ENCODE measurements at places on chromosomes 7 and 10. TPM values are rescaled to one million over a fixed set of nuclear protein-coding genes. Genes with fewer than 3 reads are reported as not detected.
A peak's percentile ranks its signal among the peaks of the same experiment; 100 is the strongest.

DNA sequence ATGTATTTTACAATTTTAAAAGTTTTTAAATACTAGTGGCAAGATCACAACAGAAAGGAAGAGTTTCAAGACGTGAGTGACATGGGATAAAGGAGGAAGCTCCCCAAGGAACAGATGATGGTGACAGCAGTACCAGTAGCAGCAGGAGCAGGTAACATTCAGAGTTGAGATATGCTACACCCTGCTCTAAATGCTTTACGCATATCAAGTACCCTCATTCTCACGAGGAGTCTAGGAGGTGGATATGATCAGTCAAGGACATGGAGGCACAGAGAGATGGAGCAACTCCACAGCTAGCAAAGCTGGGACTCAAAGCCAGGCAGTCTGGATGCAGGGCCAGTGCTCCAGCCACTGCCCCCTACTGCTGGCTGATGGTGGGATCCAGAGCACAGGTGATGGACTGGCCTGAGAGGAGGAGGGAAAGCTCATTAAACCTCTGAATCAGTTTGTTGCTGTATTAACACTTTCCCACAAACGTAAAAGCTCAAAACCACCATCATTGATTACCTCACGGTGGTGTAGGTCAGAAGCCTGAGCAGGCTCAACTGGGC is 17.5 kb downstream of the RP9 start:
- DNase-seq, result no peak

GRCh38 chr7:608361-608760 is 88.7 kb upstream of the PDGFA start:
- no peaks in the 10 kb centered on the region for H3K27me3 ChIP-seq
- H3K27ac ChIP-seq, result no peak overlapping the region
- H3K4me1 ChIP-seq, result peaks cover 6% of the 10 kb centered on the region
- DNase-seq, result no peak

DNA sequence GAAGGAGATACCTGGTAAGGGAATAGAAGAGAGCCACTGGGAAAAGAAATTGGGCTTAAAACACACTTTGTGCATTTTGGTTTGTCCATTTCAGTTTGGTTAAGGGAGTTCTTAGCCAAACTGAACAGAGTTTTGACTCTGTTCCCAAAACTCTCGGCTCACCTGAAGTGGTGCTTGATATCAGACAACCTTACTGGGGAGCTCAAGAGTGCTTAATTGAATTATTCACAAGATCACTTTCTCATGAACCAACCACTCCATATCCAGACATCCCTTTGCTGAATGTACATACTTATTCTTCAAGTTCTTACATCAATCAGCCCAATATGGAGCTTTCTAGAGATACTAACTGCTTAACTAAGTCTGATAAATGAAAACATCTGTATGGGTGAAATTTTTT is 413.1 kb downstream of the GRM8 start:
- no peak overlapping the region for H3K4me3 ChIP-seq
- H3K36me3 ChIP-seq, result no peaks in the 10 kb centered on the region
- no peak overlapping the region for H3K27ac ChIP-seq
- no peak for DNase-seq
- H3K4me1 ChIP-seq, result no peaks in the 10 kb centered on the region

GRCh38 chr7:122301858-122302760 is 2.4 kb downstream of the FEZF1 start:
- H3K4me1 ChIP-seq, result peaks cover 42% of the 10 kb centered on the region
- H3K4me3 ChIP-seq, result no peak overlapping the region
- H3K27me3 ChIP-seq, result no peaks in the 10 kb centered on the region
- H3K36me3 ChIP-seq, result no peaks in the 10 kb centered on the region
- H3K27ac ChIP-seq, result no peak overlapping the region

- peaks cover 18% of the 10 kb centered on the region for H3K4me1 ChIP-seq
- peak within 1 kb of the TSS; percentile 75 for H3K27ac ChIP-seq
- peak; percentile 87 for DNase-seq
- H3K36me3 ChIP-seq, result no peaks in the 10 kb centered on the region
- H3K27me3 ChIP-seq, result peaks cover 8% of the 10 kb centered on the region
- peak within 1 kb of the TSS; percentile 28 for H3K4me3 ChIP-seq
These were observed at the start of gene CH25H for GRCh38 chr10:89207181-89207800. Gene CH25H (minus strand): TSS chr10:89207317. CDS start chr10:89207292, 25 bp downstream.

GRCh38 chr10:24313283-24313682 is 104.3 kb downstream of the KIAA1217 start:
- no peak for DNase-seq
- no peaks in the 10 kb centered on the region for H3K27me3 ChIP-seq
- no peak overlapping the region for H3K27ac ChIP-seq
- no peaks in the 10 kb centered on the region for H3K4me1 ChIP-seq

DNA sequence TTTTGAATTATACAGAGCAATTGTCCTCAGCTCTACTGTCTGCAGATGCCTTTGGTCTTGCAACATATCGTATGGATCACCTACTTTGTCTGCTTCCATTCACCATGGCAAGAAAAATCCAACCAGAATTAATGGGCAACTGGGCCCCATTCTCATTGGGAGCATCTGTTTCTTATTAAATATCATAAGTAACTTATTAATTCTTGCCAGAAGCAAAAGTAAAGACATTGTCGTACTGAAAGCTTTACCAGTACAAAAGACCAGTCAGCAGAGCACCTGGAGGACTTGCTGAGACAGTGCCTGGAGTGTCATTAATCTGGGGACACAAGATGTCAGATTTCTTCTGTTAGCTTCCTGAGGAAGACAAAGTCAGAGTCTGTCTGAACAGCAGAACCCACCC is 404.5 kb downstream of the INHBA start:
- no peak for DNase-seq
- no peaks in the 10 kb centered on the region for H3K36me3 ChIP-seq
- no peak overlapping the region for H3K27ac ChIP-seq
- no peaks in the 10 kb centered on the region for H3K4me1 ChIP-seq
- H3K4me3 ChIP-seq, result no peak overlapping the region

- no peaks in the 10 kb centered on the region for H3K27me3 ChIP-seq
- no peak for DNase-seq
- no peak overlapping the region for H3K4me3 ChIP-seq
- no peak overlapping the region for H3K27ac ChIP-seq
- H3K4me1 ChIP-seq, result no peaks in the 10 kb centered on the region
These were observed 777.7 kb downstream of the LRMDA start for GRCh38 chr10:76209135-76209534.

GRCh38 chr10:34249634-34250033 is 565.5 kb downstream of the PARD3 start:
- no peak for DNase-seq
- no peaks in the 10 kb centered on the region for H3K4me1 ChIP-seq
- H3K4me3 ChIP-seq, result no peak overlapping the region
- no peaks in the 10 kb centered on the region for H3K27me3 ChIP-seq

- no peak for DNase-seq
- no peaks in the 10 kb centered on the region for H3K36me3 ChIP-seq
- H3K4me3 ChIP-seq, result no peak overlapping the region
- H3K27ac ChIP-seq, result no peak overlapping the region
These were observed 885.0 kb upstream of the LRRN3 start for GRCh38 chr7:110205899-110206298.

- no peaks in the 10 kb centered on the region for H3K4me1 ChIP-seq
- no peak for DNase-seq
- H3K27ac ChIP-seq, result no peak overlapping the region
- H3K4me3 ChIP-seq, result no peak overlapping the region
- H3K36me3 ChIP-seq, result no peaks in the 10 kb centered on the region
These were observed 201.7 kb downstream of the BICC1 start for GRCh38 chr10:58714409-58714808.

- no peak overlapping the region for H3K4me3 ChIP-seq
- H3K27ac ChIP-seq, result no peak overlapping the region
- no peaks in the 10 kb centered on the region for H3K36me3 ChIP-seq
- H3K4me1 ChIP-seq, result no peaks in the 10 kb centered on the region
These were observed 159.5 kb upstream of the HGF start for GRCh38 chr7:81929386-81929785.

GRCh38 chr10:44822966-44823365 is 88.2 kb upstream of the TMEM72 start:
- no peaks in the 10 kb centered on the region for H3K4me1 ChIP-seq
- H3K27me3 ChIP-seq, result no peaks in the 10 kb centered on the region
- H3K4me3 ChIP-seq, result no peak overlapping the region
- DNase-seq, result no peak
- H3K36me3 ChIP-seq, result no peaks in the 10 kb centered on the region

DNA sequence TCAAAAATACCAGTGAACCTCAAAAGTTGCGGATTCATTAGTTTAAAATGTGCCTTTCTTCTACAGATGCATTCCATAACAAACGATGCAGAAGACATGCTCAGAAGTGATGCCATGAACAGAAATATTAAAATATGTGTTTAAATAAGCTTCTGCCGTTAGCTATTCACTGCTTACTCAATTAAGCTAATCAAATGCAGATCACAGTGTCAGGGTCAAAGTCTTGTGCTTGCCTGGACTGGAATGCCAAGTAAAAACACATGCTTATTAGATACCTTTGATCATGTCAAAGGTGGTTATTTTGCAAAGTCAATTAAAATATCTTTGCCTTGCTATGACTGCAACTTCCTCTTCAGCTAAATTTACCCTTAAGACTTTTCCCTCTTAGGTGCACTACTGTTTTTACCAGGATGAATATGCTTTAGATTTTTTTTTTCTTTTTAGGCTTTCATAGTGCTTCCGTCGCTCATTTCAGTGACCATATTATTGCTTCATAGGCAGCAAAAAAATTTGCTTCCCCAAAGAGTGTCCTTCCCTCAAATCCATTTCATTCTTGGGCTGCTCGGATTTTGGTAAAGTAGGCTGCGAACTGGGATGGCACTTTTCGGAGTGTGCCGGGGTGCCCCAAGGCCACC is 905 bp downstream of the ASB13 start:
- peak overlapping the region; percentile 72 for H3K27ac ChIP-seq
- H3K4me1 ChIP-seq, result no peaks in the 10 kb centered on the region
- no peak for DNase-seq
- no peaks in the 10 kb centered on the region for H3K36me3 ChIP-seq
- H3K4me3 ChIP-seq, result peak overlapping the region; percentile 90
- no peaks in the 10 kb centered on the region for H3K27me3 ChIP-seq

- no peaks in the 10 kb centered on the region for H3K27me3 ChIP-seq
- no peak overlapping the region for H3K4me3 ChIP-seq
- no peaks in the 10 kb centered on the region for H3K4me1 ChIP-seq
- no peak overlapping the region for H3K27ac ChIP-seq
- no peaks in the 10 kb centered on the region for H3K36me3 ChIP-seq
These were observed 8.4 kb downstream of the ETV1 start for GRCh38 chr7:13981070-13981469.

DNA sequence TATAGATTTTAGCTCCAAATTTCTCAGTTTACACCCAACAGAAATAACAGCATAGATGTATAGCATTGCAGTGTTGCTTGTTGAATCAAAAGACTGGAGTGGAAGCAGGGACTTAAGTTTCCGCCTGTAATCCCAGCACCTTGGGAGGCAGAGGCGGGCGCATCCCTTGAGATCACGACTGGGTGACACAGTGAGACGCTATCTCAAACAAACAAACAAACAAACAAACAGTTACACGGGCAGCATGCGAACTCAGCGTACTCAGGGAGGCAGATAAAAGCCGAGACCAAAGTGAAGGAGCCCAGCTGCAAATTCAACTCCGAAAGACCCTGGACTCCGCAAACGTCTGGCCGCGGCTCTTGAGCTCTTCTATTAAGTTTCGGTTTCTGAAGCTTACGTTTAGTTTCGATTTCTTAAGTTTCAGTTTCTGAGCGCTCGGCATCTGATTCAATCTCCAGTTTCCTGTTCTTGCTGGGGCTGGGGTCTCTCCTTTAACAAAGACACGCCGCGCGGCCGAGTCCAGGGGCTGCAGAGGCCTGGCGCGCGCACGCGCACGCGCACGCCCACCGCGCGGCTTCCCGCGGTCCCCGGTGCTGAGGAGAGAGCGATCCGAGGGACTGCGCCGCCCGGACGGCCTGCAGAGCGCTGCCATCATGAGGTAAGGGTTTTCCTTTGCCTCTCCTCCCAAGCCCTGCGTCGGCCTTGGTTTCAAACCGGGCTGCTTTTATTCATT is at the start of gene IFIT5:
IFIT5 (plus strand) TSS at position 423 of the 733 bp plus-strand sequence; CDS start at position 654, 231 bp downstream.
- H3K27ac ChIP-seq, result peak within 1 kb of the TSS; percentile 98
- peak within 1 kb of the TSS; percentile 77 for H3K4me3 ChIP-seq
- H3K27me3 ChIP-seq, result no peaks in the 10 kb centered on the region
- H3K4me1 ChIP-seq, result peaks cover 27% of the 10 kb centered on the region
- H3K36me3 ChIP-seq, result peaks cover 4% of the 10 kb centered on the region
- peak; percentile 62 for DNase-seq

- no peaks in the 10 kb centered on the region for H3K27me3 ChIP-seq
- no peak overlapping the region for H3K4me3 ChIP-seq
- H3K36me3 ChIP-seq, result no peaks in the 10 kb centered on the region
- H3K4me1 ChIP-seq, result no peaks in the 10 kb centered on the region
- H3K27ac ChIP-seq, result no peak overlapping the region
- no peak for DNase-seq
These were observed 180.7 kb upstream of the PITRM1 start for GRCh38 chr10:3353235-3353634.

DNA sequence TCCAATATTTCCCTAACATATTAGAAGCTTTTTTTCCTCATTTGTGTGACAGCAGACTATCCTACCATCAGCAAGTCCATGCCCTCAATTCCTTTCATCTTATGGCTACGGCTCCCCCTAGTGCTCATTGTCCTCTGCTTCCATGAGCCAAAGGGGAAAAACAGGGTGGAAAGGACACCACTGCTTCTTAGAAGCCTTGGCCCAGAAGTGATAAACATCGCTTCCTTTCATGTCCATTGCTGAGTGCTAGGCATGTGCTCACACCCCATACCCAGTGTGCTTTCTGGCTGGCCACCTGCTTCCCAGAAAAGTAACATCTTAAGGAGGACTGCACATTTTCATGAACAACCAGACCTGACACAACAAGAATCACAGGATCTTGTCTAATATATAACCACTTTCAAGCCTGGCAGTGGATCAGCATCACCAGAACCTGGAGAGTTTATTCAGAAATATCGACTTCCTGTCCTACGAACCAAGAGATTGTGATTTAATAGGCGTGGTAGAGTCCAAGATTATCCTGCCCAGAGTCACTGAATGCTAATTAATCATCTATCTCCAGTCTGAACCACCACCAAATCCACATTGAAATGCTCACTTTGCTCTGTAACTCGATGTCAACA is 650.5 kb upstream of the SORCS1 start:
- no peaks in the 10 kb centered on the region for H3K36me3 ChIP-seq
- peak; percentile 17 for DNase-seq
- H3K4me3 ChIP-seq, result no peak overlapping the region
- H3K27ac ChIP-seq, result no peak overlapping the region
- H3K27me3 ChIP-seq, result no peaks in the 10 kb centered on the region
- H3K4me1 ChIP-seq, result no peaks in the 10 kb centered on the region

GRCh38 chr7:132846086-132846485 is 235.8 kb downstream of the CHCHD3 start:
- no peaks in the 10 kb centered on the region for H3K27me3 ChIP-seq
- no peak for DNase-seq
- no peak overlapping the region for H3K27ac ChIP-seq
- H3K4me3 ChIP-seq, result no peak overlapping the region
- no peaks in the 10 kb centered on the region for H3K36me3 ChIP-seq

- no peak for DNase-seq
- no peaks in the 10 kb centered on the region for H3K27me3 ChIP-seq
- H3K4me1 ChIP-seq, result no peaks in the 10 kb centered on the region
- no peak overlapping the region for H3K4me3 ChIP-seq
- H3K36me3 ChIP-seq, result no peaks in the 10 kb centered on the region
These were observed 76.7 kb downstream of the CALD1 start for GRCh38 chr7:134856091-134856490.

Gene ADCY1
- under 0.01 TPM for total RNA-seq

Gene AS3MT
- 5.8 TPM for total RNA-seq

Gene HERPUD2
- total RNA-seq, result 28.1 TPM

Gene TFEC
- 13.5 TPM for total RNA-seq

Gene TRPV5
- total RNA-seq, result not detected

Gene BUD23
- total RNA-seq, result 47.5 TPM

Gene IL6
- total RNA-seq, result 5.0 TPM

Gene OR2A5
- total RNA-seq, result not detected

Gene MKI67
- total RNA-seq, result 11.9 TPM

Gene USP54
- 46.2 TPM for total RNA-seq

Gene GPNMB
- total RNA-seq, result 12.1 TPM

Gene TBRG4
- 104 TPM for total RNA-seq

Gene KCNIP2
- total RNA-seq, result 4.9 TPM

Gene TCF7L2
- total RNA-seq, result 148 TPM

Gene CYP2C19
- 81.1 TPM for total RNA-seq
